AG04449 (cell line): ENCODE measurements at places on chromosomes 12 and 14.

DNA sequence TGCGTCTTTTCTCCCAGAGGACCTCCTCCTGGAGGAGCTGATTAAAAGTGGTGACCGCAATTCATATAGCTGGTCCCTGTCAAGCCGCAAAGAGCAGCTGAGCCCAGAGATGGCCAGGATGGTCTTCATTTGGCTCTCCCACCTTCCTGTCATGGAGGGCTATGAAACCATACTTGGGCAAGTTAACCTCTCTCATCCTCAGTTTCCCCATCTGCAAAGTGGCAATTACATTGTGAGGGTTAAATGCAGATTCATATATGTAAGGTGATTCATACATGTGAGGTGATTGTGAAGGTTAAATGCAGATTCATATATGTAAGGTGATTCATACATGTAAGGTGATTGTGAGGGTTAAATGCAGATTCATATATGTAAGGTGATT lies 3.6 kb upstream of the TESC start:
- DNase-seq = no peak

GRCh38 chr12:7241404-7242005 lies 52.0 kb downstream of the PEX5 start:
- DNase-seq = peak; percentile 1

GRCh38 chr12:89750389-89751351 lies 42.0 kb upstream of the ATP2B1 start:
- DNase-seq = no peak

DNA sequence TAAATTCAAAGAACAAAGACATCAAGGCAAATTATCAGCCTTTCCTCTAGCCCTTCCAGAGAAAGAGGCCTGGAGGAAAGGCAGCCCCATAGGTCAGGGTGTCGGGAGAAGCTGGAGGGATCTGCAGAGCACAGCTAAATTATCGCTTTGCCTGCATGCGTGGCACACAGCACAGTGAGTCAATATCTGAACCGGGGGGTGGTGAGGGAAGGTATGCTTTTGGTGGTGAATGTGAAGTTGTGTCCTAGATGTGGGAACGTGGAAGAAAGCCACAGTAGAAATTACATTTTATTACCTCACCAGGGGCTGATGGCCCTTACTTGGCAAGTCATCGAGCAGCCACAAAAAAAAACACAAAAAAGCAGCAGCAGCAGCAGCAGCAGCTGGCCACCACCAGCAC lies 243.2 kb downstream of the EGLN3 start:
- DNase-seq = no peak

DNA sequence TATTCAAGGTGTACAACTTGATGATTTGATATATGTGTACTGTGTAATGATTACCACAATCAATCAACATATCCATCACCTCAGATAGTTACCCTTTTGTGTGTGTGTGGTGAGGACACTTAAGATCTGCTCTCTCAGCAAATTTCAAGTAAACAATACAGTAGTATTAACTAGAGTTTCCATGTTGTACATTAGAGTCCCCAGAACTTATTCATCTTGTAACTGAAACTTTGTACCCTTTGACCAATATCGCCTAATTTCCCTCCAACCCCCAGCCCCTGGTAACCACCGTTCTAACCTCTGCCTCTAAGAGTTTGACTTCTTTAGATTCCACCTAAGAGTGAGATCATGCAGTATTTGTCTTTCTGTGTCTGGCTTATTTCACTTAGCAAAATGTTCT lies 12.1 kb downstream of the ADCK1 start:
- DNase-seq = no peak

GRCh38 chr14:101359221-101360053 lies 201.9 kb upstream of the DIO3 start:
- no peak for DNase-seq

DNA sequence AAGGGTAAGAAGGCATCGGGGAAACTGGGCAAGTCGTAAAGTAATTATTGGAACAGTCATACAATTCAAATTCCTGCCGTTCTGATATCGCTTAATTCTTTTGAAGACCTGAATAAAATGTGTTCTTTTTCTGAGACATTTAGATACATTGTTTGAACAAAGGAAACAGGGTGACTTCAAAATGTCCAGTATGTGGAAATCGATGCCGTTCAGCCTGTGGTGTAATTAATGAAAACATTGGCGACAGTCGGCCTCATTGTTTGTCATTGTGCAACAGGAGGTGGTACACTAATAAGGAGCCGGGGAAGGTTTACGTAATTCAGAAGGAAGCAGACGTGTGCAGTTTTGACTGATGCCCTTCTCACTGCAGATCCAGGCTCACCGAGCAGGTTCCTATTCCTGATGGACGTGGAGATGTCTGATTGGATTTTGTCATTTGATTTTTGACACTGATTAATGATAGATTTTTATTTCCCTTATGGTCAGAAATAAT lies 92.7 kb downstream of the BORCS5 start:
- no peak for DNase-seq

- no peak for DNase-seq
These were observed 9.4 kb downstream of the SPRYD3 start for GRCh38 chr12:53069621-53070410.

GRCh38 chr14:102949062-102949800 lies 26.8 kb downstream of the AMN start:
- peak; percentile 14 for DNase-seq

DNA sequence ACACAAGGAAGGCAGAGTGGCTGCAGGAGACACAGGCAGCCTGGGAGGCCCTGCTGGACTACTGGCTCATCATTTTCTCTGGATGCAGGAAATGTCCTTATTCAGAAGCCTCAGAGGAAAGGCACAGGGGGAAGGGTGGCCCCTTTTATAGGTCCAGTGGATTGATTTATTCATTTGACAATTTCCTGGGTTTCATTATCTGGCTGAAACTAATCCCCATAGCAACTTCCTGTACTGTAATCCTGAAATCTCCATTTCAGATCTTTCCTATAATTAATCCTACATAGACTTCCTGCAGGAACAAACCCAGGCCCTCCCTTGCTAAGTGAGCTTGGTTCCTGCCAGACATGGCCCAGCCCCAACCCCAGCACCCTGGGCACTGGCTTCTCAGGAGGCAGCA lies 23.0 kb downstream of the KRT76 start:
- DNase-seq = no peak
